ENCODE measurements at places on chromosomes 2 and 18.

DNA sequence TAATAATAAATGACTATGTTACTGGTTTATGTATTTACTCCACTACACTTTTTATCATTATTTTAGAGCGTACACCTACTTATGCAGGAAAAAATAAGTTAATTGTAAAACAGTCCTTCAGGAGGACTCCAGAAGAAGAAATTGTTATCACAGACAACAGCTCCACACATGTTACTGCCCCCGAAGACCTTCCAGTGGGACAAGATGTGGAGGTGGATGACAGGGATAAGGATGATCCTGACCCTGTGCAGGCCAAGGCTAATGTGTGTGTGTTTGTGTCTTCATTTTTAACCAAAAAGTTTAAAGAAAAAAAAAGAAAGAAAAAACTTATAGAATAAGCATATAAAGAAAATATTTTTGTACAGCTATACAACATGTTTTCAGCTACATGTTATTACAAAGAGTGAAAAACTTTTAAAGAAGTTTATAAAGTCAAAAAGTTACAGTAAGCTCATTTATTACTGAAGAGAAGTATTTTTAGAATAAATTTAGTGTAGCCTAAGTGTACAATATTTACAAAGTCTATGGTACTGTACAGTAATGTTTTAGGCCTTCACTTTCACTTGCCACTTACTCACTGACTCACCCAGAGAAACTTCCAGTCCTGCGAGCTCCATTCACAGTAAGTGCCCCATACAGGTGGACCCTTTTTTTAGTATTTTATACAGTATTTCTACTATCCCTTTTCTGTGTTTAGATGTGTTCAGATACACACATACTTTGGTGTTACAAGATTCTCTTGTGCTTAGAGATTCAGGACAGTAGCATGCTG, 7.5 kb downstream of the TGFBRAP1 start:
- DNase-seq, result no peak

- DNase-seq, result no peak
Observed at GRCh38 chr2:129499747-129500146, 479.7 kb upstream of the RAB6C start.

GRCh38 chr2:216362730-216363129, 9.6 kb downstream of the MARCHF4 start:
- DNase-seq, result no peak

GRCh38 chr2:28506112-28506910, 10.5 kb downstream of the PLB1 start:
- DNase-seq, result no peak

- DNase-seq, result no peak
Observed at GRCh38 chr2:19362094-19362754, 3.8 kb upstream of the OSR1 start.

- DNase-seq, result no peak
Observed at GRCh38 chr2:62303788-62304187, 107.9 kb downstream of the B3GNT2 start.

GRCh38 chr2:71858071-71858470, 289.6 kb downstream of the CYP26B1 start:
- no peak for DNase-seq

DNA sequence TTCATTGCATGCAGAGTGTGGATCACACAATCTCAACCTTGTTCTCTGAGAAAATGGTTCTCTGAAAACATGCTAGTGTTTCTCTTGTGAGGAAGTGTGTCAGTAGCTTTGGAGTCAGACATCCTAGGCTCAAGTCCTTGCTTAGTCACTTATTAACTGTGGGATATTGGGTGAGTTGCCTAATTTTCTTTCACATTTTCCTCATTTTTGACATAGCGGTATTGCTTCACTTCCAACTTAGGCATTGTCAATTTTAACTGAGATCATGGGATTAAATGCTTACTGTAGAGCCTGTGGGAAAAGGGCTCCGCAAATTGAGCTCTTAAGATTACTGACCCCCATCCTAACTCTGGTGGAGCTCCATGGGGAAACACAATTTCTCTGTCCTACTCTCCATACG, 622.2 kb downstream of the CNTNAP5 start:
- no peak for DNase-seq

DNA sequence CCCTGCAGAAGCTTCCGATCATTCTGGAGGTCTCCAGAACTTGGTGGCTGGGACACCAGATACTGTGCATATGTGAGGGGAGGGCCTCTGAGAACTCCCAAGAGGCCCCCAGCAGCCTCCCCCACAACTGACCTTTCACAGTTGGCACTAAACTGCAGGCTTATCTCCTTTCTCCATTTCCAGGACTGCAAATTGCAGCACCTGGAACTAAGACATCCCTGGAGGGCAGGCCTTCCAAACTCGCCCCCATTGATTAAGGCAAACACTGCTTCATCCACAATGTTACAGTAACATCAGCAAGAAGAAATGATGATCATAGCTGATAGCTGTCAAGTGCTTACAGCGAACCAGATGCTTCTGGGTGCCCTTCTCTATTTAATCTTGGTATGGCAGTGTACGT, 67.9 kb downstream of the TGOLN2 start:
- DNase-seq, result no peak

GRCh38 chr2:188645986-188646385, 328.2 kb upstream of the COL3A1 start:
- DNase-seq, result no peak

- DNase-seq, result no peak
Observed at GRCh38 chr18:3422905-3423304, 27.1 kb upstream of the TGIF1 start.

GRCh38 chr2:227890495-227891079, 19.2 kb downstream of the DAW1 start:
- peak; percentile 11 for DNase-seq

GRCh38 chr18:60413944-60414547, 41.5 kb upstream of the MC4R start:
- DNase-seq, result no peak

DNA sequence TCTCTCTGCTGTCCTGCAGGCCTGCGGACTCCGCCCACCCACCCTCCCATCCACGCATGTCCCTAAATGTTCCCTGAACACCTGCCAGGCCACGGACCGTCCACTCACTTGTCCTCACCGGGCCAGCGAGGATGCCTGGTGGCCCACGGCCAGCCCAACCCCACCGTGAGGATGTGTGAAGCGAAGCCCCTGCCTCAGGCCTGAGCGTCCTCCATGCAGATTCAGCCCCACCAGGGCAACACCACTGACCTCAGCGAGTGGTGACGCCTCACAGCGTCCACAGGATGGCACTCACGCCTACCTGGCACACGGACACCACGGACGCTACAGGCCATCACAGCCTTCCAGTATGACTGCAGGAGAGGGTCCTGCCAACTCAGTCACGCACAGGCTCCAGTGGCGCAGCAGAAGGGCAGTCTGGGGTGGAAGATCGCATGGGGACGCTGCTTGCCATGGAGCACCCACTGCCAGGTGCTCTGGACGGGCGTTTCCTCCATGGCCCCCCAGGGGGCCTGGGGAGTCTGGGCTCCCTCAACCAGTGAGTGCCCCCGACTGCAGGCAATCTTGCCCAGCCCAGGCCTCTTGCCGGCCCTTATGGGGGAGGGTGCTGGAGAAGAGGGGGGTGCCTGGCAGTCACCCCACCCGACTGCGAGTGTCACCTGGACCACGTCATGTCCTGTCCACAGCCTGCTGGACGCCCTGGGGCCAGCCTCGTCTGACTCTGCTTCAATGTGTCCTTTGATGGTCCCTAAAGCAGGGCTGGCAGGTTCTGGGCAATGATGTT, 25.4 kb downstream of the HDAC4 start:
- DNase-seq, result no peak

- no peak for DNase-seq
Observed at GRCh38 chr2:9462313-9462712, 12.0 kb upstream of the IAH1 start.
